ENCODE measurements at places on chromosomes 3 and 15. TPM values are rescaled to one million over a fixed set of nuclear protein-coding genes. Genes with fewer than 3 reads are reported as not detected.
A peak's percentile ranks its signal among the peaks of the same experiment; 100 is the strongest.

DNA sequence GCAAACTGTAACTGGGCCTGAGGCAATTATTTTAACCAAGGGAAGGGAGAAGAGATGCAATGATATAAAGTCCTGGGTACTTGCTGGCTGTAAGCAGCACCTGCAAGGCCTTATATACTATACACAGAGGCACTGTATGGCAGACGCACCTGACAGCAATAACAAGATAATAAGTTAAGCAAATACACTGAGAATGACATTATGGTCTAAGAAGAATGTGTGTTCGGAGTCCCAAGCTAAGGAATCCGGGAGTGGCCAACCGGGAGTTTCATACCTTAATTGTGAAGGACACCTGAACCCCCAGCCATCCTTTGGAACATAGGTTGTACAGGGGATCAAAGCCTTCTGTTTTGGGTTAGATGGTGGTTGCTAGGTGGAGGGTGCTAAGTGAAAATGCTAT, 13.7 kb downstream of the FAM240A start:
- DNase-seq: no peak

- DNase-seq: no peak
These were observed 292.5 kb upstream of the SATB1 start for GRCh38 chr3:18717598-18717997.

DNA sequence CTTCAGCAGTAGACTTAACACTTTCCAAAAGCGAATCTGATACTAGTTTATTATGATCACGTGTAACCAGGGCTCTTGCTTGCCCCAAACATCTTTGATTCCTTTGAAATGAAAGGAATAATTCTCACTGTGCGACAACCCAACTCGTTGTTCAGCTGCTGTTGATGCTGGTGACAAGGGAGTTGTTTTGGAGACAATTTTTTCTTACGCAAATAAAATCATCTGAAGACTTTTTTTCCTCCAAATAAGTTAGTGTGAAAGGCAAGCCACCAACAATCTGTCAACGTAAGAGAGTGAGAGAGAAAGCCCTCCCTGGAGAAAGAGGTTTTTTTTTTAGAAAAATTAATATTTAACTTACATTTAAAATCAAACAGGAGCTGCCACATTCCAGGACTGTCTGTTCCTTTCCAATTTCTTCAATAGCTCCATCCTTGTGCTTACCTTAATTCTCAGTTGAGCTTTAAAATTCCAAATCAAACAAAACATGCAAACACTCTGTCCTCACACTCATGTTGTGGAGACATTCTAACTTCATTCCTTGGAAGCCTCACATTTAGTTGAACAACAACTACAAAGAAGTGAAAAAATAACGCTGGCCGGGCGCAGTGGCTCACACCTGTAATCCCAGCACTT, 4.9 kb upstream of the P3H2 start:
- DNase-seq: no peak

SH3GL3 gene
- total RNA-seq: not detected

DNA sequence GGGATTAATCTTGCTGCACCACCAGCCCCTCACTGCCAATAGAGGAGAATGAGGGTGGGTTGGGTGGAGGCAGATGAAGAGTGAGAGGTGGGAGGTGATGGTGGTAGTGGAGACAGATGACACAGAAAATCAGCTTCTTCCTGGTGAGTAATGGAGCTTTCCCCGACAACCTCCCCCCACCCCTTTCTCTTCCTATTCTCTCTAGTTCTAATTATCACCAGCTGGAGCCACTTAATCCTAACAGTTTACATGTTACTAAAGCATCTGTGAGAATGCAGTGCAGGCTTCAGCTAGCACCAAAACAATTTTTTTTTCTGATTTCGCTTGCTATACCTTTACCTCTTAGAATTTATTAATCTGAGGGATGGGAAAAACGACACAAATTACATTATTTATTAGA, 116.1 kb upstream of the DNAJC19 start:
- DNase-seq: no peak

LTF gene
- 0.31 TPM for total RNA-seq

- DNase-seq: no peak
These were observed 75.8 kb downstream of the STXBP5L start for GRCh38 chr3:120983841-120984240.

GRCh38 chr3:175426805-175427204, 567.7 kb downstream of the NAALADL2 start:
- DNase-seq: no peak

DNA sequence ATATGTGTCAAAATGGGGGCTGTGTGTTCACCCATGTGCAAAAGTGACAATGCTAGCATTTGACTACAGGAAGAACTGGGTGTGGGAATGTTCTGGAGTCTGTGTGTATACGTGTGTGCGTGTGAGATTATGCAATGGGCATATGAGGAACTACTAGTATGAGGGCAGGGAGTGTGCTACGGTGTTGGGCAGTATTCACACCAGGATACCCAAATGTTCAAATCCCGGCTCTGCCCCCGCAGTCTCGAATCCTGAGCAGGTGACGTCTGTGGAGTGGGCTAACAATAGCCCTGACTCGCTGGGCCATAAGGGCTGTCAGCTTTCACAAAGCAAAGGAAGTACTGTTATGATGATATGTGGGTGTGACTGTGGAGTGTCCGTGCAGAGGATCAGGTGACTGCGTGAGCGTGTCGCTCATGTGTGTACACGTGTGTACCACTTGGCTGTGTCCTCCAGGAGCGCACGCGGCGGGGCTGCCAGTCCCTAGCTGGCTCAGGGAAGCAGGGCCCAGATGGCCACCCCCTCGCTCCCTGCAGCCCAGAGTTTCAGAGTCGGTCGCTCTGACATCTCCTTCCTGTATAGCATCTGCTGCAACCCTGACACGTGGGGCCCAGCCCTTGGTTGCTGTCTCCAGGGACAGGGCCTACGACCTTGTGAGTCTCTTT, 27.2 kb downstream of the IQSEC1 start:
- DNase-seq: peak; percentile 76

ETFA gene
- total RNA-seq: 149 TPM

OR5K3 gene
- not detected for total RNA-seq

DNA sequence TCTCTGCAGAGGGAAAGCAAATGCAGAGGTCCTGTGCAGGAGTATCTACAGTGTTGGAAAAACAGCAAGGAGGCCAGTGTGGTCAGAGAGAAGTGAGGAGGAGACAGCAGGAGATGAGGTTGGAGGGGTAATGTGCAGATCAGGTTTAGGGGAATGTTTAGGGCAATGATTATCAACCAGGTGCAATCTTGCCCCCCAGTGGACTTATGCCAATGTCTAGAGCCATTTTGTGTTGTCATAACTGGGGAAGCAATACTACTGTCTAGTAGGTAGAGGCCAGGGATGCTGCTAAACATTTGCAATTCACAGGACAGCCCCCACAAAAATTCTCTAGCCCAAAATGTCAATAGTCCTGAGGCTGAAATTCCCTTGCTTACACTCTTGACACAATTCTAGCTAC, 13.1 kb downstream of the CCDC191 start:
- DNase-seq: no peak

GCSAM gene
- 100 TPM for total RNA-seq

FBXO40 gene
- not detected for total RNA-seq

DNA sequence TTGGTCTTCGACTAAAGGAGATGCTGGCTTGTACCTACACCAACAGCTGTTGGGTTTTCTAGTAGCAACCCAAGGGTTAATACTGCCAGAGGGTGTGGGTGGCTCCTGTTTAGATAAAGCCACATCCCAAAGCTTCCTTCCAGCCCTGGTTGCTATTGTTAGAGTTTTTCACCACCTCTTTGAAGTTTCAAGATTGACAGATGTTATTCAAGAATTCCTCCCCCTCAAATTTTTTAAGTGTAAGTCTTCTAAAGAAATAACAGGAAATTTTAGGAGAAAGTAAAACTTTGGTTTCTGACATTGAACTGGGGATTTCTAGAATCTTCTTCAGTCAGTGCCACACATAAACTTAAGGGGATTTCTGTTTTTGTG, 60.9 kb downstream of the TGFBR2 start:
- DNase-seq: no peak

WWTR1 gene
- total RNA-seq: 5.1 TPM

ISL2 gene
- not detected for total RNA-seq

All from GM12878 (cell line).